ENCODE measurements at places on chromosomes 16 and 17. TPM values are rescaled to one million over a fixed set of nuclear protein-coding genes. Genes with fewer than 3 reads are reported as not detected.

Gene CIAPIN1
- total RNA-seq: 36.7 TPM

Gene KRTAP4-1
- not detected for total RNA-seq

Gene TMEM100
- total RNA-seq: 17.4 TPM

Gene NLGN2
- total RNA-seq: 6.8 TPM

Gene SOX9
- 5.1 TPM for total RNA-seq

Gene ZNF624
- 8.2 TPM for total RNA-seq

Gene GRB7
- not detected for total RNA-seq

Gene CCR7
- total RNA-seq: not detected

Gene FAM171A2
- total RNA-seq: 0.66 TPM

Gene ARL5C
- total RNA-seq: not detected

Gene NPIPB12
- 123 TPM for total RNA-seq

Gene TRAF4
- 4.1 TPM for total RNA-seq

Gene PABPN1L
- total RNA-seq: not detected

Gene GUCY2D
- total RNA-seq: not detected

Gene VMP1
- total RNA-seq: 332 TPM

Gene PIPOX
- 1.5 TPM for total RNA-seq

Gene CARD14
- not detected for total RNA-seq

Gene PYY
- total RNA-seq: not detected

Gene PIRT
- not detected for total RNA-seq

Gene TP53TG3B
- not detected for total RNA-seq

Gene KRTAP3-1
- not detected for total RNA-seq

Gene TUBB3
- total RNA-seq: 1.8 TPM

Gene PIK3R5
- total RNA-seq: 29.1 TPM

Gene MAPT
- total RNA-seq: 5.3 TPM

Gene SLC2A4
- total RNA-seq: 91.4 TPM

Gene SYT17
- total RNA-seq: 1.3 TPM

Gene G6PC1
- total RNA-seq: not detected

Gene TMEM238L
- not detected for total RNA-seq

Gene CDH11
- 60.8 TPM for total RNA-seq

Gene GNAO1
- 0.51 TPM for total RNA-seq

Gene CD79B
- total RNA-seq: 4.6 TPM

Gene ZKSCAN2
- 3.7 TPM for total RNA-seq

Gene FOXL1
- not detected for total RNA-seq

Gene CCL5
- total RNA-seq: 0.82 TPM

Gene MLX
- 66.3 TPM for total RNA-seq

Gene ZNF469
- 1.3 TPM for total RNA-seq

Gene CASKIN1
- not detected for total RNA-seq

Gene C16orf54
- total RNA-seq: 4.2 TPM

Gene WDR59
- total RNA-seq: 22.5 TPM

Gene HIGD1B
- not detected for total RNA-seq
